NCI-H1092 (cell line): ENCODE measurements at places on chromosomes 6 and 20.

DNA sequence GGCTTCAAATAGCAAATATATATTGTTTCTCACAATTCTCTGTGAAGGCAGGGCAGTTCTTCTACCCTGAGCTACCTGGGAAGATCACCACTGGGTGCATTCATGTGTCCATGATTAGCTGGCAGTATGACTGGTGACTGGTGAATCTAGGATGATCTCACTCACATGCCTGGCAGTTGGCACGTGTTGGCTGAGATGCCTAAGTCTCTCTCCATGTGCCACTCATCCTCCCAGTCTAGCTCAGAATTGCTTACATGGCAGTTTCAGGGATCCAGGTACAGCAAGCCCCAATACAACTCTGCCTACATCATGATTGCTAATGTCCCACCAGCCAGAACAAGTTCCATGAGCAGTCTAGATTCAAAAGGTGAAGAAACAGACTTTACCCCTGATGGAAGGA lies 346.8 kb upstream of the CNR1 start:
- no peak for DNase-seq

GRCh38 chr6:103504501-103505154 lies 1355.1 kb downstream of the HACE1 start:
- DNase-seq = no peak

DNA sequence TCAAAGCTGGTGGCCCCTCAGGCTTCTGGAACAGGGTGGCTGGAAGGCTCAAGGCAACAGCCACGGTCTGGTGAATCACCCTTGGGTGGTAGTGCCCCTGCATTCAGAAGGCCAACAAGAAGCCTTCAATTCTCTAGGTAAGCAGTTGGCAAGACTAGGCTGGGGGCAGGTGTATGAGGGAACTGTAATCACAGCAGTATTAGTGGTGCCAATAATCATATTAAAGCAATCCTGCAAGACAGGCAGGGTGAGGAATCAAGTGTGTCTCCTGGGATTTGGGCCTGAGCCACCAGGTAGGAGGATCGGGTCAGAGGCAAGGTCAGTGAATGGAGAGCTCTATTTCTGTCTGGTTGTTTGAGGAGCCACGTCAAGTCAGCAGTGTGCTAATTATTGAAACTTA lies 24.9 kb upstream of the SCUBE3 start:
- no peak for DNase-seq

GRCh38 chr6:97658090-97658489 lies 375.1 kb upstream of the MMS22L start:
- no peak for DNase-seq

DNA sequence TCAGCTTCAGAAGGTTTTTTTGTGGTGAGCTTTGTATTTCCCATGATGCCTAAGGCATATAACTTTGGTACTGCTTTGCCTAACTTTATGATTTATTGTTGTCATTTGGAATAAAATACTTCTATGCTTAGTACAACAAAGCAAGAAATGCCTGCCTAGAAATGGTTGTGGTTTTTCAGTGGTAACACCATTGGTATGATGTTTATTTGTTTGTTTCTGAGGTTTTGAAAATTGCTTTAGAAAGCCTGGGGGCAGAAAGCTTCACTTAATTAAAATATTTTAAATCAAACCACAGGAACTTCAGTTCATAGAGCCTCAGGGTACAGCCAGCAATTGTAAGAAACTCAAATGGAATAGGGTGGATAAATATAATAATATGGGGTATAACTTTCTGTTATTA lies 351.2 kb upstream of the MAP3K7 start:
- no peak for DNase-seq

DNA sequence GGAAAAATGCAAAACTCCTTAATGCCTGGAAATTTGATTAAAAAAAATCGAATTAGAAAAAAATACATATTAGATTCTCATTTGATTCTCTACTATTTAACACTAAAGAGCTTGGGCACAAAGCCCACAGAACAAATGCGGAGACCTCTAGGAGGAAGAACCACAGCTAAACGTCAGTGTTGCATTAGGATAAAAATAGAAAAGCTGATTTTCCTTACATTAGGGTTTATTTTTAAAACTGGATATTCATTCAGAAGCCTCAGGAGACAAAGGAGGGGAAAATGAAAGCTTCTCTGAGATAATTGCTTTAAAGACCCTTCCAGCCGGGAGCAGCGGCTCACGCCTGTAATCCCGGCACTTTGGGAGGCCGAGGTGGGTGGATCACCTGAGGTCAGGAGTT lies 77.3 kb downstream of the ECT2L start:
- DNase-seq = no peak

- DNase-seq = no peak
Observed at GRCh38 chr6:7902221-7902620, 8.4 kb downstream of the TXNDC5 start.

- no peak for DNase-seq
Observed at GRCh38 chr6:117908246-117909068, 1.4 kb downstream of the SLC35F1 start.

- no peak for DNase-seq
Observed at GRCh38 chr6:120764312-120764711, 570.0 kb downstream of the TBC1D32 start.

DNA sequence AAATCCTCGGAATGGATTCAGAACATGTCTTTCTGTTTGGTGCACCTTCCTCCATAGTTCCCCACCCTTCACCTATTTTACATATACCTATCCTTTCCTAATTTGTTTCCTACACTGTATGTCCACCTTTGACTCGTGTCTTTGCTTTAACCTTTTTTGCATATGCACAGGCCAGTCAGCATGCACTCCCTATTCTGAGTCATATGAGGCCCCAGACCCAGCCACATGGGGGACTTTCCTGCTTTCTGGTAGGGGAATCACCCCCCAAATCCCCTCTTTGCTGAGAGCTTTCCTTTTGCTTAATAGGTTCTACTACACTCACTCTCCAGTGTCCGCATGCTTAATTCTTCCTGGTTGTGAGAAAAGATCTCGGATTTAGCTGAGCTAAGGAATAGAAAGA lies 393.8 kb upstream of the IMPG1 start:
- no peak for DNase-seq

DNA sequence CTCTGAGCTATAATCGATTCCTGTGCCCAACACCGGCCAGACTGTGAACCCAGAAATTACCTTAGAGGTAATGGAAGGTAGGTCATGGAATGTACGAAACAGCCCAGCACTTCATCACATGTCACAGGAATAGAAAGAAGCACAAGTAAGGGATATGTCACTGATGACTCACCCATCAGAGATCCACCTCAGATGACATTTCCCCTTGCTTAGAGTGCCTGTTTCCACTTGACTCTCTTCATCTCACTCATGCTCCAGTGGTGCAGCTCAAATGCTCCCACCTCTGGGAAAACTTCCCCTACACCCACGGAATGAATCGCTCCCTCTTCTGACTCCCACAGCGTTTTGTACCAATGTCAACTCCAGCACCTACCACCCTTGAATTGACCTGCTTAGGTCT lies 381.6 kb upstream of the CNR1 start:
- no peak for DNase-seq

GRCh38 chr6:51199105-51199552 lies 380.5 kb downstream of the TFAP2B start:
- no peak for DNase-seq

- DNase-seq = no peak
Observed at GRCh38 chr20:20023395-20023794, 6.2 kb downstream of the NAA20 start.

GRCh38 chr6:146859795-146860495 lies 261.2 kb downstream of the ADGB start:
- DNase-seq = no peak

DNA sequence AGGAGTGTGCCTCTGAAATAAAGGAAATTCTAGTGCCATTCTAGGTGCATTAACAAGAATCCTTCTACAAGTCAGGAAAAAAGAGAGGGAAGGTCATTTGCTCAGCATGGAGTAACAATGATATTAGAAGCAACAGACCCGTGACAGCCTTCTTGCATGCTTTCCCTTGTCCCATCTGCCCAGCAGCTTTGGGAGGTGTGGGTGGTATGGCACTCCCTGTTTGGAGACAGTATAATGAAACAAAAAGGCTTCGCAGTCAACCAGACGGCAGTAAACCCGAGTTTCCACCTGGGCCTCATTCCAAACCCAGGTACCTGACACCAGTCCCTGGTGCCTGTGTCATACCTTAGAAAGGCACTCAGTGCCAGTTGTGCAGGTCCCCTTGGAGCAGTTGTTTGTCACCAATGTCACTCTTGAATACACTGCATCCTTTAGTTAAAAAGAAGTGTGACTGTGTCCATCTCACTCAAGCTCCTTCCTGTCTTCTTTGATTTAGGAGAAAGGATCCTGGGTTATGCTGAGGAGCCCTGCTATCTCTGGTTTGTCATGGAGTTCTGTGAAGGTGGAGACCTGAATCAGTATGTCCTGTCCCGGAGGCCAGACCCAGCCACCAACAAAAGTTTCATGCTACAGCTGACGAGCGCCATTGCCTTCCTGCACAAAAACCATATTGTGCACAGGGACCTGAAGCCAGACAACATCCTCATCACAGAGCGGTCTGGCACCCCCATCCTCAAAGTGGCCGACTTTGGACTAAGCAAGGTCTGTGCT lies 14.7 kb downstream of the STK35 start:
- no peak for DNase-seq

DNA sequence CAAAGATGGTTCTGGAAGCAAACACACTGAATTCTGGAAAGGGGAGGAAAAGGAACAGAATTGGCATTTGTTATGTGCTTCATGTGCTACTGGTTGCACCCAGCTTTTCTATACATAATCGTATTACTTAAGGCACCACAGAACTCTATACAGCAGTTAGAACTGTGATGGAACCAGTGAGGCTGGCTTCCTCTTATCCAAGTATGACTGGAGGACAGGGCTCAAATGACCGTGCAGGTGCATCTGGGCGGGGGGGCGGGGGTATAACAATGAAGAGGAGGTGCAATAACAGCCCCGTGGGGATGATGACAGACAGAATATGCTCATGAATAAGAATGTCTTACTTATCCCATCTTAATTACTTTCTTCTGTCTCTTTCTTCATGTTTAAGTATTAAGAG lies 144.2 kb downstream of the BTBD9 start:
- DNase-seq = no peak

GRCh38 chr20:57027777-57028176 lies 238.7 kb downstream of the BMP7 start:
- DNase-seq = no peak

DNA sequence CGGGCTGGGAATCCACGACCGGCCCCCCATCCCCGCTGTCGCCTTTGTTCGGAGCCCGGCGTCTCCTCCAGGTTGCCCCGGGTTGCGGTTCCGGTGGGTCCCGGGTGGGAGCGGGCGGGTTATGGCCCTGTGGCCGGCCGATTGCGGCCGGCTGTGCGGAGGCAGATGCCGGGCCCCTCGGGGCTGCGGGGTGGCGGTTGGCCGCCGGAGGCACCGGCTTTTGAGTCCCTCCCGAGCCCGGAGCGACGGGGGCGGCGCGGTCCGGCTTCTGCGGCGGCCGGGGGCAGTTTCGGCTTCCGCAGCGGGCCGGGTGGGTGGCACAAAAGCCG lies 431 bp downstream of the LOC128125822 start:
- no peak for DNase-seq

DNA sequence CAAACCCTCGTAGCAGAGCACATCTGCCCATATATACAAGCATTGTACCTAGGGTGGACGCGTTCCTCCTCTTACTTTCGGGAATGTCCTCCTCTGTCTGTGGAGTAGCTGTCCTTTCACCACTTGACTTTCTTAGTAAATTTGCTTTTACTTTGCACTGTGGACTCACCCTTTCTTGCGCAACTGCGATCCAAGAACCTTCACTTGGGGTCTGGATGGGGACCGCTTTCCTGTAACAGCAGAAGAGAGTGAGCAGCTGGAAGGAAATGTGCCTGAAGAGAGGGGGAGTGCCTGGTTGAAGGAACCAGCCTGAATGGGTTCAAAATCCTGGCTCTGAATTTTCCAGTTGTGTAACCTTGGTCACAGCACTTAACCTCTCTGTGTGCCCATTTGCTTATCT lies 40.1 kb upstream of the PMEPA1 start:
- no peak for DNase-seq

DNA sequence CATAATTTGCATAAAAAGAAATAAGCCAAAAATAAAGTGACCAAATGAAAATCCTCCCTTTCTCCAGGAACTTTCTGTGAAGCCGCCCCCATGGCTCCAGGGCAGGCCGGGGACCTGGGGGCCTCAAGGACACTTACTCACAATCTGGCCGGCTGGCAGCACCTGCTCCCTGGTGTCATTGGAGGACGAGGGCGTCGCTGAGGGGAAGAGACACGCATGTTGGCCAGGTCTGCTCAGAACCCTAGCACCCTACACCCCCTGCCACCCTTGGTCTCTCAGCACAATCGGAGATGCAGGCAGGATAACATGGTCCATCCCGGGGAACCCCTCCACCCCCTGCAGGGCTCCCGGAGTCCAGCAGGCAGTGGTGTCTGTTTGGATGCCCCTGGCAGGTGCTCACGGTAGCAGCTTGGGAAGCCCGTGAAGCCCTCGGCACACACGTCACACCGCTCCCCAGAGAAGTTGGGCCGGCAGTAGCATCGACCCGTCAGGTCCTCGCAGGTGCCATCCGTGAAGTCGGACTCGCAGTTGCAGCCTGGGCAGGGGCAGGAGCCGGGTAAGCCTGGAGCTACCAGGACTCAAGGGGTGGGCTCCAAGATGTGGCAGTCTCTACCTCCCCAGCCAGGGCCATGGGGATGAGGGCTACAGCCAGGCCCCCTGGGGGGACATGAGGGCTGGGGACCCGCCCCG lies 21.3 kb downstream of the LAMA5 start:
- no peak for DNase-seq

DNA sequence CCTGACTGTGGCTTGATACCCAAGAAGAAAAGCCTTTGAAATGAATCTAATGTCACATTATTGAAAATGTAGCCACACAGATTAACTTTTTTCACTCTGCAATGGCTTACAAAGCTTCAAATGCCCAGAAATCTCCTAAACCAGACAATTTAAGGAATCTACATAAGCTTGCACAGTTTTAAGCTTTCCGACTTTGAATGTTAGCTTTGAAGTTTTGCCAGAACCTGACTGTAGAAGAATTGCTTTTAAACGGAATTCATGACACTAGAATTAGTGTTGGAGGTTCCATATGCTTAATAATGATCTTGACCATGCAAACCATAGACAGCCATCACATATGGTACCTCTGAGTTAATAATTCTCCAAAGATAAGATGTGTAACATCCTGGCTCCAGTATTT lies 798.5 kb upstream of the EPHA7 start:
- DNase-seq = no peak

DNA sequence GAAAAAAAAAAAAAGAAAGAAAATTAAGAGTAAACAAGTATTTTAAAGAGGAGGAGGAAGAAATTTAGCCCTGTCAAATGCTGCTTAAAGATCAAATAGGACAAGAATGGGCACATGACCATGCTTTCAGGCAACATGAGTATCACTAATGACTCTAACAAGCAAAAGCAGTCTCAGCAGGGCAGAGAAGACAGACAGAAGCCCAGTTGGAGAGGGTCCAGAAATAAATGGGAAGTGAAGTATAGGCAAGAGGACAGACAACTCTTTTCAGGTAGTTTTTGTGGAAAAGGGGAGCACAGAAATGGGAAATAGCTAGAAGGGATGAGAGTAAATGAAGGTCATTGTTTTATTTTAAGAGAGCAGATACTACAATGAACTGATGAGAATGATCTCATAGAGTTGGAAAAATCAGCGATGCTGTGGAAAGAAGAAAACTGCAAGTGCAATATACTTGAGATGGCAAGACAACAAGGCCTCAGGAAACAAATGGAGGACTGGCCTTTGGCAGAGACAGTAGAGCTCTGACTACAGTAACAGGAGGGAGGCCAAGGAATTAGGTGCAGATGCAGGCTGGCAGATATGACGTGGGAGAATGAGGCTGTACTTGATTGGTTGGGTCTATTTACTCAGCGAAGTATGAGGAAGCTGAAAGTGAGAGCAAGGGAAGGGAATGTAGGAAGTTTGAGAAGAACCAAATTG lies 40.3 kb downstream of the KIF6 start:
- DNase-seq = no peak
